ENCODE measurements at places on chromosomes 2 and 18.

DNA sequence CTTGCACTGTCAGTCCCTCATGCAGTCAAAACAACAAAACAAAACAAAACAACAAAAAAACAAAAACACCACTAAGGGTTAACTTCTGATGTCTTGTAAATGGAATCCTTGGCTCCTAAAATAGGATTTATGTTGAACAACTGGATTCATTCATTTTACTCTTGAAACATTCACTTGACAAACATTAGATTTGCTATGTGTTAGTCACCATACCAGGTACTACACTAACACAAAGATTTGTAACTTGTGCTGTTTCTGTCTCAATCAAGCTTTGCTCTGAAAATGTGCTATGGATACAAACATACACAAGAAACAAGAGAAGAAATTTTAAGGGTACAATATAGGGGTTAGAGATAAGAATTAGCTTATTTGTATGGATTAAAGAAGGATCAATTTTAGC is 812.8 kb downstream of the LRP1B start:
- no peak for DNase-seq
- H3K27me3 ChIP-seq: no peaks in the 10 kb centered on the region
- H3K36me3 ChIP-seq: no peaks in the 10 kb centered on the region
- H3K4me3 ChIP-seq: no peak overlapping the region
- no peak overlapping the region for H3K27ac ChIP-seq

GRCh38 chr2:127401757-127402695 is 14.3 kb upstream of the MAP3K2 start:
- peaks cover 16% of the 10 kb centered on the region for H3K4me1 ChIP-seq
- H3K27me3 ChIP-seq: peaks cover 4% of the 10 kb centered on the region
- H3K4me3 ChIP-seq: no peak overlapping the region
- no peak overlapping the region for H3K27ac ChIP-seq
- H3K36me3 ChIP-seq: no peaks in the 10 kb centered on the region

DNA sequence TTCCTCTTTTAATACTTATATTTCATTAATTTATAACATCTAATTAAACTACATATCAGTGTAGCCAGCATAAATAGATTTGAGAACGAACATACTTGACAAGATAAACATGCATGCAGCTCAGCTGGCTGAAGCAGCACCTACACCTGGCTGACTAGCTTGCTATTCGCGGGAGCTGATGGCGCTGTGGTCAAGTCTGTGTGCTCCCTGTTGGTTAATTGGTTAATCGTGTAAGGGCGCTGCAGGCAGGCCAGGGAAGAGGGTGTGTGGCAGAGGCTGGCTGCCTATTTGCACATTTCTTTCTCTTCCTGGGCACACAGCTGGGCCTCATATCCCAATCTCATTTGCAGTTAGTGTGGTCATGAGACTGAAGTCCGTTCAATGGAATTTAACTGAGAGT is 14.5 kb upstream of the VWA3B start:
- peaks cover 12% of the 10 kb centered on the region for H3K27me3 ChIP-seq
- H3K36me3 ChIP-seq: no peaks in the 10 kb centered on the region
- no peak overlapping the region for H3K27ac ChIP-seq
- H3K4me3 ChIP-seq: no peak overlapping the region
- H3K4me1 ChIP-seq: no peaks in the 10 kb centered on the region

DNA sequence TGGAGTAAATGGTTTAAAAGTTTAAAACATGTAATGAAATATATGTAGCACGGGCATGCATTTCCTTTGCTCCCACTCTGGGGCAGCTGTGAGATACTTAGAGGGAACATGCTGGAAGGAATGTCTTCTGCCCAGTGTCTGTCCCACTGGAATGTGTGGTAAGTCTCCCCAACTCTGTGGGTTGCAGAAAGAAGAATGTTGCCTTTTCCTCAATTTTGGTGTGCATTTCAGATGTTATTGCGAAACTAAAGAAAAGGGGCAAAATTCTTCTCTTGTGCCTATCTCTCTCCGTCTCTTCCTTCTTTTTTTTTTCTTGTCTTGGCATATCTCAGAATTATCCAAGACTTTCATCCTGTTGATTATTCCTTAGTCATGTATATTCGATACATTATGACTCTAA is 201.1 kb downstream of the SH3RF3 start:
- H3K27ac ChIP-seq: no peak overlapping the region
- no peak overlapping the region for H3K4me3 ChIP-seq
- H3K27me3 ChIP-seq: peaks cover 56% of the 10 kb centered on the region
- H3K4me1 ChIP-seq: peaks cover 17% of the 10 kb centered on the region
- no peaks in the 10 kb centered on the region for H3K36me3 ChIP-seq
- DNase-seq: no peak

DNA sequence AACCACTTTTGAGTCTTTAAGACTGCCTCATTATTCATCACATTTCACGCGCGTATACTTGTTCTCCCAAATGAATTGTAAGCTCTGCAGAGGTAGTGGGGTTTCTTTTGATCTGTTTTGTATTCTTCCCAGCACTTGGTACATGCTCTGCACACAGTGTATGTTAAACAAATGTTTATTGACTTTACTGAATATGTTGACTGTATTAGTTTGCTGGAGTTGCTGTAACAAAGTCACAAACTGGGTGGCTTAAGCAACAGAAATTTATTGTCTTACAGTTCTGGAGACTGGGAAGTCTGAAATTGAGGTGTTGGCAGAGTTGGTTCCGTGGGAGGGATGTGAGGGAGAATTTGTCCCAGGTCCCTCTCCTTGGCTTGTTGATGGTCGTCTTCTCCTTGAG is 65.1 kb downstream of the CDK15 start:
- no peak overlapping the region for H3K27ac ChIP-seq
- no peak for DNase-seq
- H3K27me3 ChIP-seq: peaks cover 23% of the 10 kb centered on the region
- H3K4me1 ChIP-seq: no peaks in the 10 kb centered on the region

GRCh38 chr2:86047575-86048382 is 57.9 kb downstream of the POLR1A start:
- no peak overlapping the region for H3K4me3 ChIP-seq
- DNase-seq: no peak
- no peaks in the 10 kb centered on the region for H3K4me1 ChIP-seq
- peaks cover 51% of the 10 kb centered on the region for H3K36me3 ChIP-seq

- DNase-seq: no peak
- peaks cover 69% of the 10 kb centered on the region for H3K4me1 ChIP-seq
- peaks cover 62% of the 10 kb centered on the region for H3K36me3 ChIP-seq
- H3K27ac ChIP-seq: peak overlapping the region; percentile 51
Measured at GRCh38 chr2:203743441-203743981, 37.1 kb downstream of the CD28 start.

DNA sequence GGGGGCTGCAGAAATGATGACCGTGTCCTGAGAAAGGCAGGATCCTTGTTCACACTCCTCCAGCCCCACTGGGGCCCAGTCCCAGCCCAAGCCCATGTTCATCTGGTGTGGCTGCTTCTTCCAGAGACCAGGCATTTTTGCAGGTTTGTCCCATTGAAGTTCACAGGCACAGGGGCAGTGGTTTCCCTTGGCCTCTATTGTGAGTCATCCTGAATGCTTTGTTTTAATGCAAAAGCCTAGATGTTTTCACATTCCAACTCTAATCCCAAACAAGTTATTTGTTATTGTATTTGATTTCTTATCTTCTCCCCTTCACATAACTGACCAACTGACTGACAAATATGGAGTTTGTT is 426.4 kb upstream of the ID2 start:
- no peak overlapping the region for H3K27ac ChIP-seq
- no peak overlapping the region for H3K4me3 ChIP-seq
- H3K4me1 ChIP-seq: peaks cover 11% of the 10 kb centered on the region
- no peak for DNase-seq

GRCh38 chr18:46750626-46751025 is 6.2 kb downstream of the ST8SIA5 start:
- no peak for DNase-seq
- H3K27ac ChIP-seq: no peak overlapping the region
- peaks cover 1% of the 10 kb centered on the region for H3K36me3 ChIP-seq
- peaks cover 16% of the 10 kb centered on the region for H3K4me1 ChIP-seq

- no peak for DNase-seq
- H3K4me1 ChIP-seq: peaks cover 1% of the 10 kb centered on the region
- H3K36me3 ChIP-seq: no peaks in the 10 kb centered on the region
- H3K4me3 ChIP-seq: no peak overlapping the region
- no peak overlapping the region for H3K27ac ChIP-seq
Measured at GRCh38 chr2:73080321-73081131, 9.0 kb upstream of the SFXN5 start.

DNA sequence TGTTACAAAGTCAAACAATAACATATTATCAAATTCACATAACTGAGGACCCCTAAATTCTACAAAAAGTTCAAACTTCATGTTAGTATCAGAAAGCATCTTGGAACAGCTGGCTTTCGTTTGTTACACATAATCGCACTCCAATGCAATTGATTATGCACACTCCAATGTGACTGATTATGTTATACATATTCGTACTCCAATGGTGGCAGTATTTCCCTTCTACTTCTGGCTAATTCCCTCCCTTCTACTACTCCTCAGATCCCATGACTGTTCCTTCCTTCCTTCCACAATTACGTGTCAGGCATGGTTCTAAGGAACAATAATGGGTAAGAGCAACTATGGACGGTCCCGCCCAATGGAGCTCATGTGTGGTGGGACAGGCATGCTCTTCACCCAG is 137.1 kb upstream of the CCDC150 start:
- no peak overlapping the region for H3K4me3 ChIP-seq
- H3K27ac ChIP-seq: no peak overlapping the region
- peaks cover 13% of the 10 kb centered on the region for H3K27me3 ChIP-seq
- no peaks in the 10 kb centered on the region for H3K36me3 ChIP-seq

GRCh38 chr18:22546905-22547570 is 129.3 kb upstream of the CTAGE1 start:
- H3K4me1 ChIP-seq: no peaks in the 10 kb centered on the region
- H3K4me3 ChIP-seq: no peak overlapping the region
- H3K27me3 ChIP-seq: no peaks in the 10 kb centered on the region

DNA sequence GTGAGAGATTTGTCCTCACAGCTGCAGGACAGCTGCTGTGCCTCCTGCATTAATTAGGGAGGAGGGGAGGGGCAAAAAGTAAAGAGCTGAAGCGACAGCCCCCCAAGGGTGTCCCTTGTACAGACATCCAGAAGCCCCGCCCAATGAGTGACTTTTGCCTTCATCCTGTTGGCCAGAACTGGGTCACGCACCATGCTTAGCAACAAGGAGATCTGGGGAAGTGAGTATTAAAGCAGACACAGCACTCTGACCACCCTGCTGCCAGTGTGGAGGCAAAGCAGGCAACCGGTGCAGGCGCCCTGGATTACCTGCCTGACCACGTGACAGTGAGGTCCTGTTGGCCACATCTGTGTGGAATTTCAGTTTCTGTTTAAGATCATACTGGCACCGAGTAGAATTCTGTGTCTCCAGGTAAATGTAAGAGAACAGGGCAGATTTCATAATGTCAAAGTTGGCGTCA is 21.5 kb upstream of the BIN1 start:
- no peak overlapping the region for H3K27ac ChIP-seq
- peaks cover 15% of the 10 kb centered on the region for H3K27me3 ChIP-seq
- no peaks in the 10 kb centered on the region for H3K4me1 ChIP-seq
- H3K36me3 ChIP-seq: no peaks in the 10 kb centered on the region
- no peak overlapping the region for H3K4me3 ChIP-seq
- DNase-seq: no peak

DNA sequence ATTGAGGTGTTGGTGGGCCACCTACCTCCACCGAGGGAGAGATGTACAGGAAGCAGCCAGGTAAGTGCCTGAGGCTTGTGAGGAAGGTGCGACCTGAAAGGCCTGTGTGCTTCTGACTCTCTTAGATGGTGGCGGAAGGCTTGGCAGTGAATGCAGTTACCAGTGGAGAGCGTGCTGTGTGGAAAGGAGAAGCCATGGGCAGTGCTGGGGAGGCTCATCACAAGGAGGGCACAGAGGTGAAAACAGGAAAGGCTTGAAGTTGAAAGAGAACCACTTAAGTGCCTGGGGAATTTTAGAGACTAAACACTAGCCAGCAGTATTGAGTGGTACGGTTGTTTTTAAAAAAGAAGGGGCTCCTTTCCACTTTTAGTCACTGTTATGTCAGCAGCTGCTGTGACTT is 130.9 kb downstream of the ZNF407 start:
- no peak for DNase-seq
- H3K4me1 ChIP-seq: peaks cover 11% of the 10 kb centered on the region
- H3K4me3 ChIP-seq: no peak overlapping the region
- H3K36me3 ChIP-seq: no peaks in the 10 kb centered on the region
- H3K27ac ChIP-seq: no peak overlapping the region

GRCh38 chr2:59630789-59631188 is 922.7 kb downstream of the BCL11A start:
- H3K27ac ChIP-seq: no peak overlapping the region
- no peak overlapping the region for H3K4me3 ChIP-seq
- no peaks in the 10 kb centered on the region for H3K36me3 ChIP-seq
- DNase-seq: no peak
- no peaks in the 10 kb centered on the region for H3K27me3 ChIP-seq

DNA sequence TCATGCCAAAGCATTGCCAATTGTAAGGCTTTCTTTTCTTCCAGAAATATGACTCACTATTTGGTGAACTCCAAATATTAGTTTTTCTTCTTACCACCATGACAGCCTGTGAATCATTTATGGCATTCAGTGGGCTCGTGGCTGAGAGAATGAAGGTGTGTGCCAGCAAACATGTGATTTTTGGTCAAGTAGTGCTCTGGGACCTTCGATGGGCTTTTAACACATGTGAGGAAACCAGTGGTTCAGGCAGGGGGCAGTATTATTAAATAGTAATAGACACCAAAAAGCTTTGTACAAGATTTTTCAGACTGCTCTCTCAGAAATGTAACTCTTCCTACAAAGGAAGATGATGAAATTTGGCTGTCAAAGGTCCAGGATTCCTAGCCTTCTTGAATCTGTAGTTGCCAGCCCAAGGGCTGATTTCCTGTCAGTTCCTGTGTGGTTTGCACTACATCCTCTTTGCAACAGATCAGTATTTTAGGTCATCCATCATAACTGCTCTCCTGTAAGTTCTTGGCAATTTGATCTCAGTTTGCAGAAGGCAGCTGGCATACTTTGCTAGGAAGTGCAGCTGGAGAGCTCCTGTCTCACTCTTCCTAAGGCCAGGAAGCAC is 64.3 kb downstream of the BABAM2 start:
- DNase-seq: peak; percentile 64
- H3K4me3 ChIP-seq: peak overlapping the region; percentile 70
- H3K27ac ChIP-seq: peak overlapping the region; percentile 83
- peaks cover 38% of the 10 kb centered on the region for H3K36me3 ChIP-seq

Data from T-helper 2 cell treated with Interferon-gamma antibody and Interleukin-4, amounts not matched to agents 5 μg/mL and 100 μg/mL, for 36 hours (primary cell).